ENCODE measurements at places on chromosomes 12 and 14.

DNA sequence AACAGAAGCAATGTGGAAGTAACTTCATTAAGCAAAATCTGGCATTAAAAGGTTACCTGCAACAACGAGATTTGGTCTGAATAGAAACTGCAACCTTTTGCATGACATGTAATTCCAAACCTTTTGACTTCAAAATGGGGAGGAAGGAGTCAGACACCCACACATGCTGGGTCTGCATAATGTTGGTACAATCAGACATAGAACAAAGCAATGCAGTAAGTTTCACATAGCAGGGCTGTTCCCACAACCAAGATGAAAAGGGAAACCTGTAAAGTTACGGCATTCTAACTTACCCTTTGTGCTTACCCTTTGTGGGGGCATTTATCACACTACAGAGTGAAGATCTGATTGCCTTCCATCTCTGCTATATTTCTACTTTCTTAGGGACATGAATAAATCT lies 10.1 kb upstream of the SLC35F4 start:
- DNase-seq, result no peak

- no peak for DNase-seq
Measured at GRCh38 chr14:33848706-33849454, 102.0 kb downstream of the EGLN3 start.

GRCh38 chr12:2477009-2477766 lies 317.6 kb upstream of the FKBP4 start:
- DNase-seq, result no peak

GRCh38 chr12:104680070-104680469 lies 223.3 kb downstream of the CHST11 start:
- DNase-seq, result no peak

DNA sequence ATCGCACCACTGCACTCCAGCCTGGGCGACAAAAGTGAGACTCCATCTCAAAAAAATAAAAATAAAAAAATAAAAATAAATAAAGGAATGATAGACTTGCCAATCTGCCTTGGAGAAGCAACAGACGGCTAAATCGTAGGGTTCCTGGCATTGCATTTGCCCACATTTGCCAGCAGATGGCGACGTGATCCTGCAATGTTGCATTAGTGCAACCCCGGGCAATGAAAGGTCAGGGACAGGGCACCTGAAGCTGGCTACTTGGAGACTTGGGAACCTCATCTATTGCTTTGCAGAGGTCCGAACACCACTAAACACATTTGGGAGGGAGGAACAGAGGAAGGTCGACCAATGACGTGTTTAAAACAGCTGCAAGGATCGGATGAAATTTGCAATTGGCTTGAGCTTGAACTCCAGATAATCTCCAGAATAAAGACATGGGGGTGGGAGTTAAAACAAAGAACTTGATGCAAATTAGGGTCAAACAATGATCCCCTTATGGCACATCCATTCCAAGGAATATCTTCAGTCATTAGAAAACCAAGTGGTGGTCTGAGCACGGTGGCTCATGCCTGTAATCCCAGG lies 34.6 kb downstream of the SPRING1 start:
- peak; percentile 78 for DNase-seq

DNA sequence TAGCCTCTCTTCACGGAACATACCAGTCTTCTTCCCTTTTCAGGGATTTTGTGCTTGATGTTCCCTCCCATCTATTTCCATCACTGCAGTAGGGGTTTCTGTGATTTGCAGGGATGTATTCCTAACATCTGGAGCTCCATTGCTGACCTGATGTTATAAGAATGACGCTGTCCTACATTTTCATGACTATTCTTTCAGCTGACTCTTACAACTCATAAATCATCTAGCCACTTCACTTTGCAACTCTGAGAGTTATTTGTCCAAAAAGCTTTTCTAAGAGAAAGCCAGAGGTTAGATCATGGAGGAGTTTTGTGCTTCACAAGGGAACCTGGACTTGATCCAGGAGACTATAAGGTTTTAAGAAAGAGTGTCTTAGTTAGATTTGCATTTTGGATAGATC lies 116.6 kb upstream of the FAR2 start:
- DNase-seq, result no peak

GRCh38 chr12:21354641-21355040 lies 18.1 kb upstream of the IAPP start:
- DNase-seq, result no peak

DNA sequence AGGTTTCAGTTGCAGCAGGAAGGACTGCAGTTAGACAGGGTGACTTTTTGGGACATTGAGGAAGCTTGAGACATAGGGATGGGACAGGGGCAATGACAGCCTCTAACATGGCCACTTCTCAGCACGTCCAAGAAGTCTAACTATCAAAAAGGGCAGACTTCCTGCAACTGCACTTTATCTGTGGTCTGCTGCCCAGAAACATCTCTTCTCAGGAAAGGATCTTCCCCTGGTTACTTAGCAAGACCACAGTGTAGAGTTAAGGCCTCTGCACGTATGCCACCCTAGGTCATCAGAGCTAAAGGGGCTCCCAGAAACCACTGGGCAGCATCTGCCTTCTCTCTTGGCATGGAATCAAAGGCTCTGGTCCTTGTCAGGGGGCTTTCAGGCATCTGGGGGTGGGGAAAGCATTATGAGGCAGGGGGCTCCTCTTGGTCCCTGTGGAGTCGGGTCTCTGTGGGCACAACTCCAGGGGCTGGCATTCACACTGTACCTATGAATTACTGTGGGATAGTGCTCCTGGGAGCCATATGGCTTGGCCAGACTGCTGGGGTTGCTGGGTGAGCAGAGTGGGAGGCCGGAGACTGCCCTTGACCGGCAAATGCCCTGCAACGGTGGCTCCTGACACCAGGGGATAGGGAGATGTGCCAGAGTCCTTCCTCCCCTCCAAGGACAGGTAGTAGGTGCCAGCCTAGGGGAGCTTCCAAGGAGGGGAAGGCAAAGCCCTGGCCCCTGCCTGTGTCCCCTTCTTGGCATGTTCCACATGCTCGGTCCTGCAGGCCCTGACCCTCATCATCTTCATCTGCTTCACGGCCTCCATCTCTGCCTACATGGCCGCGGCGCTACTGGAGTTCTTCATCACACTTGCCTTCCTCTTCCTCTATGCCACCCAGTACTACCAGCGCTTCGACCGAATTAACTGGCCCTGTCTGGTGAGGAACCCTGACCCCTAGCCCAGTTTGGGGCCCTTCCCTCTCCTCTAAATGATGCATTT lies 1.0 kb downstream of the CMTM5 start:
- DNase-seq, result no peak

- DNase-seq, result no peak
Measured at GRCh38 chr12:102960766-102961465, 3.4 kb downstream of the ASCL1 start.

DNA sequence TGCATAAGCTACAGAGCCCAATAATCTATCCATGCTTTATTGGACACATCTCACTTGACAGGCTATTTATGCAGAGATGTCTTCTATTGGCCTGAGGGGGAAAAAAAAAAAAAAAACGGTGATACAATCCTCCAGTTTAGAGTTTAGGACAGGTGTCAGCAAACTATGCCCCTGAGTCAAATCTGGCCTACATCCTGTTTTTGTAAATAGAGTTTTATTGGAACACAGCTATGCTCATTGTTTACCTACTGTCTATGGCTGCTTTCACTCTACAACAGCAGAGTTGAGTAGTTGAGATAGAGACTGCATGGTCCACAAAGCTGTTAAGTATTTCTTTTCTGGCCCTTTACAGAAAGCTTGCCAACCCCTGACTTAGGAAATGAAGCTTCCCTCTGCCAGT lies 403.1 kb downstream of the C12orf75 start:
- DNase-seq, result no peak

- no peak for DNase-seq
Measured at GRCh38 chr12:10082117-10082874, 16.5 kb downstream of the CLEC1A start.

DNA sequence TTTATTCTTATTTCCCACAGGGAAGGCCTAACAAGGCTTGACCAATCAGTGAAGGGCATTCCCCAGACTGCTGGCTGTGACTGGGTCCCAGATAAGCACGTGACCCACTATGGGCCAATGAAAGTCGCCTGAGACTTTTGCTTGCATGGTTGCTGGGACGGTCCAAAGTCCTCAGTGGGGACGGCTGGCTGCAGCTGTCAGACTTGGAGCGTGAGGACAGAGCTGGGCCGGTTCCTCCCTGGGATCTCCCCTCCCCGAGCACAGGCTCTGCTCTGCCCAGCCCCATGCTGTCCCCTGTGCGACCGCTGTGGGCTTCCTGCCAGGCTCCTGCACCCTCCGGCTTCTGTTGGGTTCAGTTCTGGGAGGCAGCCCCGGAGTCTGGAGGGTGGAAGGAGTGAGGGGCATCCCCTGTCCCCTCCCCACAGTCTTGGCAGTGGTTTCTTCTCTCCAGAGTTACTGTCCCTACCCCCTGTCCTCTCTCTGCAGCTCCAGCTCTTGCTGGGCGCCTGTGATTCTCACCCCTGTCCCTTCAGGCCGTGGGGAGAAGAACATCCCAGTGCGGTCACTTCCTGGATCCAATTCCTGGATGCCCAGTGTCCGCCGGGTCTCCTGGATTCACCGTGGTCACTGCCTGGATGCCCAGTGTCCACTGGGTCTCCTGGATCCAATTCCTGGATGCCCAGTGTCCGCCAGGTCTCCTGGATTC lies 50.1 kb downstream of the GALNT9 start:
- no peak for DNase-seq

GRCh38 chr12:2395354-2395977 lies 342.7 kb downstream of the CACNA1C start:
- peak; percentile 20 for DNase-seq

GRCh38 chr14:99447739-99448138 lies 32.9 kb downstream of the SETD3 start:
- no peak for DNase-seq

GRCh38 chr14:83746336-83746735 lies 1783.6 kb upstream of the FLRT2 start:
- no peak for DNase-seq

DNA sequence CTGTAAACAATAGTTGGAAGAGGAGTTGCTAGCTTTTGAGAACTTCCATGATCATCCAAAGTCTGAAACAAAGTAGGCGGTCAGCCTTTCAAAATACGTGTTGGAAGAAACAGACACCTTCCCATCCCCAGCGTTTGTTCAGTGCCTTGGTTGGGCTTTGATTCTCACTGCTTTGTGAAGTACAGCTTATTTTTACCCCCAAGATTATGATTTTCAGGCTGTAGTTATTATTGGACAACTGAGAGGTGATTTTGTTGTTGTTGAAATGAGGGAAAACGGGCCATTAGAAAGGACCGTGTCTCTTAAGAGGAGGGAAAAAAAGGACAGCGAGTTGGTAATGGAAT lies 921 bp upstream of the CEP83 start:
- no peak for DNase-seq

DNA sequence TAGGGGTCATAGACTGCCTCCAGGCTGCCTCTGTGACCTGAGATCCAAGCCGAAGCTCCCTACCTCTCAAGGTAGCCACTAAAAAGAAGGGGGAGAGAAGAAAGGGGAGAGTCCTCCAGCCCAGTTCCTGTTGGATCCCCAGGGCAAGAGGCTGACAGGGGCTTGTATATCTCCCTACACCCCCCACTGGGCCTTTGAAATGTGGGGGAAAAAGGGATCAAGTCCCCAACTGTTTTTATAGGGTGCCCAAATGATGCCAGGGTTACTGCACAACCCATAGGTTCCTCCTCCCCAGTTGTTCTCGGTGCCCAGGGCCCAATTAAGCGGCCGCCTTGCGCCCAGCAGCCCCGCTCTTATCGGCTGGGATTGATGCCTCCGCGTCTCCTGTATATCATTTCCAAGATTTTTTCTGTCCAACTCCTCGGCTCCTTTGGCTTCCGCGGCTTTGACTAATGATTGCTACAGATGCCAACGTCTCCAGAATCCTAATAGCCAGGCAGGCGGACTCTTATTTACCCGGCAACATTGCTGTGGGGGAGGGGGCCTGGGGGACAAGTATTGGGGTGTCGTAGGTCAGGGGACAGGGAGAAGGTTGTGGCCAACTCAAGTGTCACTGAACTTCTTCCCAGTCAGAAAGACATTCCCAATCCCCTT lies 7.6 kb upstream of the HOXC4 start:
- no peak for DNase-seq

- DNase-seq, result no peak
Measured at GRCh38 chr12:77745624-77746023, 85.1 kb upstream of the NAV3 start.

- no peak for DNase-seq
Measured at GRCh38 chr12:130994821-130995375, 41.2 kb downstream of the ADGRD1 start.
